Keratinocyte (primary cell): ENCODE measurements at places on chromosomes 5 and 9. TPM values are rescaled to one million over a fixed set of nuclear protein-coding genes. Genes with fewer than 3 reads are reported as not detected.

The LURAP1L gene
- polyA plus RNA-seq, result 11.9 to 42.7 TPM (median 25.0 TPM) in 3 replicates

The GABRG2 gene
- not detected in 3 replicates for polyA plus RNA-seq

GRCh38 chr5:21212026-21212425 lies 1224.0 kb upstream of the CDH18 start:
- DNase-seq, result no peak

DNA sequence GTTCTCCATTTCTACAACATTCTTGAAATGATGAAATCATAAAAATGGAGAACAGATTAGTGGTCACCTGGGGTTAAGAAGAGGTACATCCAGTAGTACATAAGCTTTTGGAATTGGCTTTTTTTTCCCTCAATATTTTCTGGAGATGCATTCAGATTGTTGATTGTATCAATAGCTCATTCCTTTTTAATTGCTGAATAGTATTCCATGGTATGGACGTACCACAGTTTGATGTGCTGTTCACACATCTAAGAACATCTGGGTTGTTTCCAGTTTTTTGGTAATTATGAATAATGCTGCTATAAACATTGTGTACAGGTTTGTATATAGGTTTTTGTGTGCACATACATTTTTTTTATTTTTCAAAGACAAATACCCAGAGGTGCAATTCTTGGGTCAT lies 130.0 kb downstream of the PPP2R2B start:
- no peak for DNase-seq

GRCh38 chr9:115230924-115231515 lies 113.1 kb upstream of the TNC start:
- DNase-seq, result no peak

DNA sequence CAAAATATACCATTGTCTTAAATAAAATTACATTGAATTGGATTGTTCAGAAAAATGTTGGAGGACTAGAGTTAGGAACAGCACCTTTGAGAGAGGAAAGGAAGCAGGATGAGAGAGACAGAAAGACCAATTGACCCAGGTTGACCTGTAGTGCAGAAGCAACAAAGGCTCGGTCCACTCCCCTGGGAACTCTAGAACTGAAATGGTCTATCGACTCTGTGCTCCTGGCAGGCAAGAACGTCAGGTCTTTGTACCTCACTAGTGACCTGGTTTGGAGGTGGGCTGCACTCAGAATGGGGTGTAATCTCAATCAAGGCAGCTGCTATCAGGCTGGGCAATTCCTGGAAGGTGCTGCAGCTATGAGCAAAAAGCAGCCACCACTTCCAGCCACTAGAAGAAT lies 110.8 kb downstream of the FAM174A start:
- no peak for DNase-seq

- no peak for DNase-seq
Observed at GRCh38 chr5:10199692-10200091, 50.0 kb downstream of the ATPSCKMT start.

DNA sequence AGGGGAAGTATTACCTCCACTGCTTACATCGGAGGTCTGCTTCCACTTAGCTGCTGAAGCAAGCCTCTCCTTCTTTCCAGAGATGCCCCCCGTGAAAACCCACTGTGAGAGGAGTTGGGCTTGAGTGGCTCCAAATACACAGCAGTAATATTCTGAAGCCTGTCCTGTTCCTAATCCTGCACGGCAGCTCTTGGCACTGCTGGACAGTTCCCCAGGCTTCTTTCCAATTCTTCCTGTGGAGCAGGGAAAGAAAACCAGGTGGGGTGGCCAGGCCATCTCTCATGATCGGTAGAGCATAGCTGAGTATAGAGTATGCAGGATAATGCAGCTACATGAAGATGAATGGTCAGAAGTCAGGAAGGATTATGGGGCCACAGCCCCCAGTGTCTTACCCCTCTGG lies 335.3 kb downstream of the MARCHF11 start:
- DNase-seq, result no peak

DNA sequence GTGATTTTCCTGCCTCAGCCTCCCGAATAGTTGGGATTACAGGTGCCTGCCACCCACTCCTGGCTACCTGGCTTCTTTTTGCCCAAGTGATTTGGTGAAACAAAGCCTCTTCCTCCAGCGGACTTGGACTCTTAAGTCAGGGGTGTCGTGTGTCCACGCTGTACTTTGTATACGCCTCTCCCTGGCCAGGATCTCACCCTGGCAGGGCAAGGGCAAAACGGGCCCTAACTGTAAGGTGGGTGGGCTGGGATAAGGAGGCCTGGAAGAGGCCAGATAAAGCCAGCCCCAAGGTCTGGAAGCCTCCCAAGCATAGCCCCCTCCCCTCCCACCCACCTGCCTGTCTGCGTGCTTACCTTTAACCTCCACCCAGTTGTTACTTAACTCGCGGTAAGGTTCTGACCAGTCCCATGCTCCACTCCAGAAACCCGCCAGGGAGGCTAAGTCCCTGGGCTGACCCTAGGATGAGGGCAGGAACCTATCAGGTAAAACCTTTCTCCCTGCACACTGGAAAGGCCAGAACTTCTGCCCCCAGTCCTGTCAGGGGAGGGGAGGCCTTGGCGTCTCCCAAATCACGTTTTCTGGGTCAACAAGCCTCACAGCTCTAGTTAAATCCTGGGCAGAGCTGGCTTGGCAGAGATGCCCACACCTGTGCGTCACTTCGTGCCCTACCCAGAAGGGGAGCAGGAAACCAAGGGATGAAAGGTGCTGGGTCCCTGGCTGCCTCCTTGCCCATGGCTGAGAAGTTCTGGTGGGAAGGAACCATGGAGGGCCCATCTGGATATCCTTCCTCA lies 8.4 kb downstream of the CDK9 start:
- no peak for DNase-seq

DNA sequence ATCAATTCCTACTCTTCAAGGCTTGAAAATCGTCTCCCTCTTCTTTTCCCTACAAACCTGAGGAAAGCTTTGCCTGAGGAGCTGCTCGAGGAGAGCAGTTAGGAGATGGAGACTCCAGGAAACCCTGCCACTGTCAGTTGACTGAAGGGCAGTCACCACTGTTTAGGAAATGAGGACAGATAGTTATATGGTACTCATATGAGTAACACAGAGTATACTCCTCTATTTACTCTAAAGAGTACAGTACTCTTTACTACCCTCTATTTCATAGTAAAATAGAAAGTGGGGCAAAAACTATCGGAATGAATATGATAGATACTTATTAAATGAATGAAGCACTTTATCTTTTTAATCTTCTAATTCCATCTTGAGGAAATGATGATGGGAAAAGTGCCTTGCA lies 115.8 kb downstream of the MAPKAP1 start:
- DNase-seq, result no peak

DNA sequence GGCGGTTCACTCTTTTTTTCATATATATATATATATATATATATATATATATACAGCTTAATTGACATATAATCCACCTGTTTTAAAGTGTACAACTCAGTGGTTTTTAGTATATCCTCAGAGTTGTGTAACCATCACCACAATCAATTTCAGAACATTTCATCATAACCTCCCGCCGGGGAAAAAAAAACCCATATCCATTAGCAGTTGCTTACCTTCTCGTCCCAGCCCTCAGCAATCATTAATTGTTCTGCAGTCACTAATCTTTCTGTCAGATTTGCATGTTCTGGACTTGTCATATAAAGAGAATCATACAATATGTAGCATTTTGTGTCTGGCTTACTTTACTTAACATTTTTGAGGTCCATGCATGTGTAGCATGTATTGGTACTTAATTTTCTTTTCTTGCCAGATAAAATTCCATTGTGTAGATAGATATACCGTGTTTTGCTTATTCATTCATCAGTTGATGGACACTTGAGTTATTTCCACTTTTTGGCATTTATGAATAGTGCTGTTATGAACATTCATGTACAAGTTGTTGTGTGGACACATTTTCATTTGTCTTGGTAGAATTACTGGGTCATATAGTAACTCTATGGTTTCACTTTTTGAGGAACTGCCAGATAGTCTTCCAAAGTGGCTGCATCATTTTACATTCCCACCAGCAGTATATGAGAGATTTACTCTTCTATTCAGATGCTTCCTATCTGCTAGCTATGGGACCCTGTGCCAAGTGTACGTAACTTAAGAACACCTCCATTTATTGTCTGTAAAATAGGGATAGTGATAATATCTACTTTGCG lies 3.5 kb upstream of the RNF145 start:
- no peak for DNase-seq

DNA sequence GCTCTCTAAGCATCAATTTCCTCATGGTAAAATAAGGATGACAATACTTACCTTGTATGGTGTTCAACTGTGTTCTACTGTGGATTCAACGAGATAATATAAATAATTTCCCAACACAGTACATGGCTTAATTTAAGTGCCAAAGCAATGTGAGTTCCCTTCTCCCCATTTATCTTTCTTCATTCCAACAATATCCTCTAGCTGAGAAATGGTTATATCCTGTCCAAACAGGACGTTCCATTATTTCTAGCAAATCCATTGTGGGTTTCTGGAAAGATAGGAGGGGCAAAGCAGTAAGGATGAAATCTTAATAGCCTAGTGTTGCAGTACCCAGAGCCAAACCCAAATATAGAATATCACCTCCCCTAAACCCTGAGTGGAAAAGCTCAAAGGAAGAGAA lies 22.0 kb downstream of the ABCA1 start:
- no peak for DNase-seq
